ENCODE measurements at places on chromosomes 7 and 10.

- DNase-seq = no peak
These were observed 165.0 kb downstream of the CHN2 start for GRCh38 chr7:29359482-29360093.

- DNase-seq = no peak
These were observed 134.3 kb downstream of the HTR7 start for GRCh38 chr10:90723416-90724068.

GRCh38 chr7:4958477-4959301, at the start of gene MMD2:
MMD2 (minus strand) TSS chr7:4959187; CDS start chr7:4959017, 170 bp downstream.
- DNase-seq = no peak

DNA sequence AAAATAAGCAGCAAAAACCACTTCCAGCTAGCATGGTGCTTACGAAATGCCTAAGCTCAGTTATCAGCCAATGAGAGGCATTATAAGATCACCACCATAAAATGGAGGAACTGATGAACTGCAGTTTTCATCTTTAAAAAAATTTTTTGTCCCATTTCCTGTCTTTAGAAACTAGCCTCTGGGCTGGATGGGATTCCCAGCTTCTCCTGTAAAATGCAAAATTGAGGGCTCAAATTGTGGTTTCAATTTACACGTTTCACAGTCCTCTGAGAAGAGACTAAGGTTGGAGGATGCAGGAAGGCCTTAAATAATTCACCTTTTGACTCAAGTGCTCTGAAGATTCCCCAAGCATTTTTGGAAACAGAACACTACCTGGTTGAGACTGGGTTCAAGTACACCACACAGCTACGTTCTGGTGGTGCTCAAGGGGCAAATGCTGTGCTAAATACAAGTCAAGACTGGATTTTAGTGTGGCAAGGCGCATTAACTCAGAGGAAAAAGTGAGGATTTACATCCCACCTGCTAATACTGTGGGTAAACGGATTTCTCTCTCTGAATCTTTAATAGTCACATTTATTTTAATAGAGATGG, 951 bp downstream of the ZNF25 start:
- DNase-seq = no peak

DNA sequence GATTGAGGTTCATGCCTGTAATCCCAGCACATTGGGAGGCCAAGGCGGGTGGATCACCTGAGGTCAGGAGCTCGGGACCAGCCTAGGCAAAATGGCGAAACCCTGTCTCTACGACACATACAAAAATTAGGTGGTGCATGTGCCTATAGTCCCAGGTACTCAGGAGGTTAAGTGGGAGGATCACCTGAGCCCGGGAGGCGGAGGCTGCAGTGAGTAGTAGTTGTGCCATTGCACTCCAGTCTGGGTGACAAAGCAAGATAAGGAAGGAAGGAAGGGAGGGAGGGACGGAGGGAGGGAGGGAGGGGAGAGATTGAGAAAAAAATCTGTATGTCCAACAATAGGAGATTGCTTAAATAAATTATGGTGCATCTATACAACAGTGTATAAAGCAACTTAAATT, 13.2 kb downstream of the TLL2 start:
- no peak for DNase-seq

GRCh38 chr7:132757783-132758182, 181.5 kb upstream of the PLXNA4 start:
- no peak for DNase-seq

DNA sequence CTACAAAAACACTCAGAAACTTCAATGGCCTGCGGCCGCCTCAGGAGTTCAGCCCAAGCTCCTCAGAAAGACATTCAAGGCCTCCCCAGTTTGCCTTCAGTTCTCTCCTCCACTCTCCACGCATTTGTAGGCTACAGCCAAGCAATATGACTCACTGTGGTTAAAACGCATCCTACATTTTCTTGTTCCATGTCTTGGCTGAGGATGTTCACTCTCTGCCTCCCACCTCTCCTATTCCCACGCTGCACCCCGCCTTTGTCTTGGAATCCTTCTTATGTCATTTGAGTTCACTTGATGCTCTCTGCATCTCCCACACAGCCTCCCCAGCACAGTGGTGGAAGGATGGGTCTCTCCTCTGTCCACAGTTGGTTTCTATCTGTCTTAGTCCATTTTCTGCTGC, 184.8 kb downstream of the NPSR1 start:
- DNase-seq = no peak

- DNase-seq = no peak
These were observed 2.0 kb downstream of the SAMD9 start for GRCh38 chr7:93115796-93116195.

GRCh38 chr7:133805426-133805825, 321.7 kb upstream of the LRGUK start:
- no peak for DNase-seq

DNA sequence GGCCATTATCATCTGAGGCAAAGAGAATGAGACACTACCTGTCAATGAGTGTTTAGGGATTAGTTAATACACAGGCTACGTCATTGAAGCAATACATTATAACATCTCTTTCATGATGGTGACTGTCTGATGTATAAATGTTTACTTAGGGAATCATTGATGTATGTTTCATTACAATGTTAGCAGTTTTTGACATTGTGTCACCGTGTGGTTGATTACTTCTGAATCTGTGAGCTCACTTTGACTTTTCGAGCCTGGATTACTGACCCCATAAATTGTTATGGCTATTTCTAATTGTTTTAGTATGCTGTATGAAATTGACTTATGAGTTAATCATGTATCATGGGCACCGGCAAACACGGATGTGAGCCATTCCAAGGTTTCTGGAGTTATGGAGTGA, 494.0 kb downstream of the MAGI2 start:
- DNase-seq = no peak

DNA sequence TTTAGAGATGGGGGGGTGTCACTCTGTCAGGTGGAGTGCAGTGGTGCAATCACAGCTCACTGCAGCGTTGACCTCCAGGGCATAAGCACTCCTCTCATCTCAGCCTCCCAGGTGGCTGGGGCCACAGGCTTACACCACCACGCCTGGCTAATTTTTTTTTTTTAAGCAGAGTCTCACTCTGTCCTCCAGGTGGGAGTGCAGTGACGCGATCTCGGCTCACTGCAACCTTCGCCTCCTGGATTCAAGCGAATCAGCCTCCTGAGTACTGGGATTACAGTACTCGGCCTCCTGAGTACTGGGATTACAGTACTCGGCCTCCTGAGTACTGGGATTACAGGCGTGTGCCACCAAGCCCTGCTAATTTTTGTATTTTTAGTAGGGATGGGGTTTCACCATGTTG, 23.6 kb upstream of the PPIA start:
- no peak for DNase-seq

GRCh38 chr10:24382045-24382444, 173.1 kb downstream of the KIAA1217 start:
- no peak for DNase-seq

GRCh38 chr10:110527731-110528171, 30.0 kb downstream of the DUSP5 start:
- DNase-seq = no peak

DNA sequence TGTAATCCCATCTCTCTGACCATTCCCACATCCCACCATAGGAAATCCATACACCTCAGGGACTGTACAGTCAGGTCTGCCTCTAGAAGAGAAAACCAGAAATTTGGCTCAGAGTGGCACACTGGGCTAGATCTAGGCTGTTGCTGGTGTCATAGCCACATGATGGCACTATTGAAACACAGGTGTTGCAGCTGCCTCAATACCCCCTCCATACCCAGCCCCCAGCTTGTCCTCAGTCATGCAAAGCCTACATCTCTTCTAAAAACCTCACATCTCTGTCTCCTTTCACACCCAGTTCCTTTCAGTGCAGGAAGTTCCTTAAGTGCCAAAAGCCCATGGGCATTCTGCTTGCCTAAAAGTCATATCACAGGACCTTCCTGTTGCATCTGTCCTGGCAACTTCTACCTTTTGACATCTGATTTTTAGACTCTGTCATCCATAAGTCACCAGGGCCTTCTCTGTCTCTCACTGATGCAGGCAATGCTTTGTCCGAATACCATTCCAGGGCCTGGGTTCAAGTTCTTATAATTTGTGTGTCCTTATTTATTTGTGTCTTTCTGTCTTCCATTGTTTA, 27.0 kb upstream of the HIBADH start:
- peak; percentile 40 for DNase-seq

GRCh38 chr7:33781796-33782195, 123.5 kb upstream of the BMPER start:
- no peak for DNase-seq

DNA sequence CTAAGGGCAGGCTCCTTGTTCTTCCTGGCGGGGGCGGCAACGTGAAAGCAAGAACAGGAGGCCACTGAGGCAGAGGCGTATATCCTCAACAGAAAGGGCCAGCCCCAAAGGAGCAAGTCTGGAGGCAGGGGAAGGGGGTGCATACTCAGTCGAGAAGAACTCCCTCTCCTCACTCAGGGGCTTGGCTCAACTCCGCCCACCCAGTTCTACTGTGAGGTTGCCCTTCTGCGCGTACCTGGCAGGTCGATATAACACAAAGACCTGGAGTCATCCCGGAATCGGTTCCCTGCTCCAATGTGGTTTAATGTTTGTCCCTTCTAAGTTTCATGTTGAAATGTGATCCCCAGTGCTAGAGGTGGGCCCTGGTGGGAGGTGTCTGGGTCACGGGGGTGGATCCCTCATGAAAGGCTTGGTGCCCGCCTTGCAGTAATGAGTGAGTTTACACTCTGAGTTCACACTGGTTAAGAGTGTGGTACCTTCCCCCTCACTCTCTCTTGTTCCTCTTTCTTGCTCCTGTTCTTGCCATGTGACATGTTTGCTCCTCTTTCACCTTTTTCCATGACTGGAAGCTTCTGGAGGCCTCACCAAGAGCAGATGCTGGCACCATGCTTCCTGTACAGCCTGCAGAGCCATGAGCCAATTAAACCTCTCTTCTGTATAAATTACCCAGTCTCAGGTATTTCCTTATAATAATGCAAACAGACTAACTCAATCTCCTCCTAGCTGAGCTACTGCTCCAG, 32.6 kb downstream of the GSDME start:
- DNase-seq = no peak

All from BE2C (cell line).